Activated naive CD4-positive, alpha-beta T cell (primary cell): ENCODE measurements at places on chromosomes 11 and 22.

GRCh38 chr11:76890329-76890728 lies 29.6 kb downstream of the ACER3 start:
- DNase-seq = no peak

- no peak for DNase-seq
These were observed 15.6 kb upstream of the C11orf91 start for GRCh38 chr11:33716243-33716642.

DNA sequence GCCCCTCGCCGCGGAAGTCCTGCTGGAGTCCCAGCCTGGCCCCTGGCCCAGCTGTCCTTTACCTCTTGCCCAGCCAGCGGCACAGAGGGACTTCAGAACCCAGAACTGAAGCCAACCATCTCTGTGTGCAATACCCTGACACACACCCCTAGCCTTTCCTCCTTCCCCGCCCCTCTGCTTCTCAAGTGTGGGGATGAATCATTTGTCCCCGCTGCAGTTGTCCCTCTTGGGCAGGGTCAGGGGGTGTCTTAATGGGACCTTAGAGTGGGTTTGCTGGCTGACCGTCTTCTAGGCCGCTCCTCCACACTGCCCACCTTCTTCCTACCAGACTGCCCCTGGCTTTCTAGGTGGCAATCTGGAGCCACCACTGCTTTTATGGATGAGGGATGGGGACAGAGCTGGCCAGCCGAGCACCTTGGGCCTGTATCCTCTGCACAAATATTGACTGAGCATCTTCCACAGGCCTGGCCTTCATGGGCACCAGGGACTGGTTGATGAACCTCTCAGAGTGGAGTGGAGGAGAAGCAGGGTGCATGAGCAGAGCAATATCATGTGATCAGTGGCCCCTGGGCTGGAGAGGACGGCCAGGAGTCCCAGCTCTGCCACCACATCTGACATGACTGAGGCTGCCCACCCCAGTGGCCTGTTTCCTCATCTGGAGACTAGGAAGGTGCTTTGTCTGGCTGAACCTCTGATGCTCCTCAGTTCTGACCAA lies 668 bp upstream of the CHST1 start:
- no peak for DNase-seq

- no peak for DNase-seq
These were observed 17.1 kb upstream of the SYTL2 start for GRCh38 chr11:85827748-85828639.

DNA sequence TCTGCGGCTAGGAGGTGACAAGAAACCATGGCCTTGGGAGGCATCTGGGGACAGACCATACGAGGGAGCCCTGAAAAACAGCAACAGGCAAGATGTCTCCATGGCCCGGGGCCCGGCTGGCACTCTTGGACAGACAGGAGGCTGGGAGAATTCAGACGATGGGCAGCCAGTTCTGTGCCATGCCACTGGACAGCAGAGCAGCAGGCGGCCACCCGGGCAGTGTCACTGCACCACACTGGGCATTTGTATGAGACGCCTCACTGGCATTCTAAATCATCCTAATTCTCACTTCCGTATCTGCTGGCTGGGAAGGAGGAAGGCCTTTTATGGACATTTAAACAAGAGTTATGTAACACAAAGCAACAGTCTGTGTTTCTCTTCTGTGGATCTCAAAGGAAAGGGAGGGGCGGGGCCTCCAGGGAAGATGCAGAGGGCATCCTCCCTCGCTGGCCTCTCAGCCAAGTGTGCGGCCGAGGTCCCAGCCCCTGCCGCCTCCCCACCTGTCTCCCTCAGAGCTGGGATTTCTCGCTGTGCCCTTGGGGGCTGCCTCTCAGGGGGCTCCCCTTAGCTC lies 350.3 kb downstream of the SHANK2 start:
- no peak for DNase-seq

- DNase-seq = no peak
These were observed 90.4 kb upstream of the PDGFD start for GRCh38 chr11:104254347-104254746.

- no peak for DNase-seq
These were observed 22.7 kb downstream of the LRFN4 start for GRCh38 chr11:66879583-66879982.
